HFF-Myc (cell line): ENCODE measurements at places on chromosomes 16 and 17.

GRCh38 chr16:440627-441026 lies 15.2 kb downstream of the RAB11FIP3 start:
- DNase-seq = no peak

DNA sequence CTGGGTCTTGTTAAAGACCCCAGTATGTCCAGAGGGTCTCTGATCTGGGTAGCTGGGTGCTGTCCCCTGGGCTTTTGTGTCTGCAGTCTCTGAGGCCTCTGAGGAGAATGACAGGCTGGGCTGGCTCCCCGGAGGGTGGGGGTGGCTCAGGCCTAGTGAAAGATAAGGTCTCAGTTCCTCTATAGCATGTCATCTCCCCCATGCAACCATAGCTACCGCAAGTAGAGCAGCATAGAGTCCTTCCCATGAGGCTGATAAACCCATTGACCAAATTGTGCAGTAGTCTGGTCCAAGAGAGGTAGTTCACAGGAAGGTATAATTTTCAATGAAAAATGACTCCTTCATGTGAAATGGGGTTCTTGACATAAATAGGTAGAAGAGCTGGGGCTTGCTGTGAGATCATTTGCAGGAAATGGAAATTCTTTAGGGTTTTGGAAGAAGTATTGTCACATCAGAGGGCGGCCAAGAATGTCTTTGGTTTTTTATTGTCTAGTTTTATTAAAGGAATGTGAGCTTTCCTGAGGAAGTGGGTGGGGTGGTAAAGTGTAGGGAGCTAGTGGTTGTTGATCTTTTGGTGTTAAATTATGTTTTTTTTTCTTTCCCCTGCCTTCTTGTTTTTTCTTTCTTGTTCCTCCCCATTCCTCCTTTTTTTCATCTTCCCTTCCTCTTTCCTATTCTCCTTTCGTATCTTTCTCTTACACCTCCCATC lies 21.0 kb downstream of the SLC7A6OS start:
- no peak for DNase-seq

- DNase-seq = no peak
Measured at GRCh38 chr16:75392906-75393305, 40.4 kb downstream of the CFDP1 start.

DNA sequence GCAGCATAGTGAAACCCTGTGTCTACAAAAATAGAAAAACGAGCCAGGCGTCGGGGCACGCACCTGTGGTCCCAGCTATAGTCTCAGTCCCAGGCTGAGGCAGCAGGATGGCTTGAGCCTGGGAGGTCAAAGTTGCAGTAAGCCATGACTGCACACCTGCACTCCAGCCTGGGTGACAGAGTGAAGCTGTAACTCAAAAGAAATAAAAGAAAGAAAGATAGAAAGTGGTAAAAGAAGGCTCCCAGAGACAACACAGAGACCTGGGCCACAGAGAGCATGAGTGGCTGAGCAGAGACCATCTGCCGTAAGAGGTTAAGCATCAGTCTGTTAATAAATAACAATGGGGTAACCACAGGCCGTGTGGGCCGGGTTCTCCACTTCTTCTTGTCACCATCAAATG lies 15.3 kb upstream of the HEXD start:
- no peak for DNase-seq

DNA sequence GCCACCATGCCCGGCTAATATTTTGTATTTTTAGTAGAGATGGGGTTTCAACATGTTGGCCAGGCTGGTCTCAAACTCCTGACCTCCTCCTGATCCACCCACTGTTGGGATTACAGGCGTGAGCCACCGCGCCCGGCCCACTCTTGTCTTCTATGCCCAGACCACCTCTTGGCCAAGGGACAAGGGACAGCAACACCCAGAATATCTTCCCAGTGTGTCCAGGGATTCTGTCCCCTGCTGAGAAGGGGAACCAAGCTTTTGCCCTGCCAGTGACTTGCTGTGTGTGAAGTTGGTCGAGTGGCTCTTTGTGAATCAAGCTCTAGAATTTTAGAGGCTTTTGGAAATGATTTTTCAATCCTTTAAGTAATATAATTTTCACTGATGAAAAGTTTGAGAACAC lies 1.7 kb upstream of the MPO start:
- no peak for DNase-seq

GRCh38 chr17:49612726-49613125 lies 37.1 kb downstream of the NXPH3 start:
- DNase-seq = no peak

DNA sequence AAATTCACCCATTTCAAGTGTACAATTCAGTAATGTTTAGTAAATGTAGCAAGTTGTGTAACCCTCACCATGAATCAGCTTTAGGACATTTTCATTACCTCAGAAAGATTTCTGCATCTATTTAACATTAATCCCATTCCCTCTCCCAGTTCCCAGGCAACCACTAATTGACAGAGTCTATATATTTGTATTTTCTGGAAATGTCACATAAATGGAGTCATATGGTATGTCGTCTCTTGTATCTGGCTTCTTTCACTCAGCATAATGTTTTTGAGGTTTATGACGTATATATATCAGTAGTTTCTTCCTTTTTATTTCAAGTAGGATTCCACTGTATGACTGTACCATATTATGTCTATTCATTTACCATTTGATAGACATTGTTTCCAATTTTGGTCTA lies 199.8 kb downstream of the CYB561 start:
- DNase-seq = no peak

GRCh38 chr17:16446338-16446983 lies 31.1 kb downstream of the TRPV2 start:
- DNase-seq = no peak

DNA sequence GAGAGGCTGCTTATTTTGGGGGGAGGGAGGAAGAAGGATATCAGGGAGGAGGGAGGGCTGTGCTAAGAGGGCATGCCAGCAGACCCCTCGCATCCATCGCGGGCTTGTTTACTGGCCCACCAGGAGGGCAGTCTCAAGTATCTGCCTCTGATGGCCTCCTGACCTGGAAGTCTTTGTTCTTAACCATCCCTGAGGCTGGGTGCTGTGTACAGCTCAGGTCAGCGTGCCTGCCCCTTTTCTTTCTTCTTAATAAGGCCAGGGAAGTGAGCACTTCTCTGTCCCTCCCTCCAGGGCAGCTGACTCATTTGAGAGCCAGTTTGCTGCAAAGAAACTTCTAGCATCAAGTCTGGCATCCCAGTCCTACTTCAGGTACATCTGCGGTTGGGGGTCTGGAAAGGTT lies 157.0 kb downstream of the CCDC182 start:
- no peak for DNase-seq

GRCh38 chr16:70548936-70549335 lies 25.3 kb downstream of the SF3B3 start:
- DNase-seq = no peak

GRCh38 chr16:56977216-56977615 lies 12.1 kb upstream of the NLRC5 start:
- no peak for DNase-seq

GRCh38 chr16:8893976-8894690 lies 12.0 kb downstream of the LITAFD start:
- no peak for DNase-seq

GRCh38 chr17:32117399-32117798 lies 24.9 kb upstream of the RHOT1 start:
- DNase-seq = no peak

DNA sequence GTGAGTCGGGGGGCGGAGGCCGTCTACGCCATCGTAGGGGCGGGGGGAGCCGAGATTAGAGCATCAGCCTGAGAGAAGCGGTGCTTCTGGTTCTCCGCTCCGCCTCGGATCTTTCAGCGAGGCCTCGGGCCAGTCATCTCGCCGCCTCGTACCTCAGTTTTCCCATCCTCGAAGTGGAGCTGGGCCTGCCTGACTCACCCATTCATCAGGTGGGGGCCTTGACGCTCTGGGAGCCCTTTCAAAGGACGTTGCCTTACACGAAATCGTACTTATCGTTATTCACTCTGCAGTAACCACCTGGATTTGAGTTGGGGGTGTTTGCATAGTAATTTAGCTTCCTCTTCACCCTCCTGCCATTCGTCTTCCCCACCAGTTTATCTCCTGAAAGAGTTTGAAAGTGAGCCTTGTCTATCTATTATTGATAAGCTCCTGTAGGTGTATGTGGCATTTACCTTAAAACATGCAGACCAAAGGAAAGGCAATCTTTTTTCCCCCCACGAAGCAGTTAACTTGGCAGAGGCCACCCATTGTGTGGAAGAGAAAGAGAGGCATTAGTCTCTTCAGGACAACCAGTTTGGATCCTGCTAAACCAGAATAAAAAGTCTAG lies 674 bp downstream of the TAF15 start:
- DNase-seq = no peak

- DNase-seq = no peak
Measured at GRCh38 chr17:44221084-44221861, 1.8 kb upstream of the UBTF start.
